ENCODE measurements at places on chromosomes 1 and 21.

DNA sequence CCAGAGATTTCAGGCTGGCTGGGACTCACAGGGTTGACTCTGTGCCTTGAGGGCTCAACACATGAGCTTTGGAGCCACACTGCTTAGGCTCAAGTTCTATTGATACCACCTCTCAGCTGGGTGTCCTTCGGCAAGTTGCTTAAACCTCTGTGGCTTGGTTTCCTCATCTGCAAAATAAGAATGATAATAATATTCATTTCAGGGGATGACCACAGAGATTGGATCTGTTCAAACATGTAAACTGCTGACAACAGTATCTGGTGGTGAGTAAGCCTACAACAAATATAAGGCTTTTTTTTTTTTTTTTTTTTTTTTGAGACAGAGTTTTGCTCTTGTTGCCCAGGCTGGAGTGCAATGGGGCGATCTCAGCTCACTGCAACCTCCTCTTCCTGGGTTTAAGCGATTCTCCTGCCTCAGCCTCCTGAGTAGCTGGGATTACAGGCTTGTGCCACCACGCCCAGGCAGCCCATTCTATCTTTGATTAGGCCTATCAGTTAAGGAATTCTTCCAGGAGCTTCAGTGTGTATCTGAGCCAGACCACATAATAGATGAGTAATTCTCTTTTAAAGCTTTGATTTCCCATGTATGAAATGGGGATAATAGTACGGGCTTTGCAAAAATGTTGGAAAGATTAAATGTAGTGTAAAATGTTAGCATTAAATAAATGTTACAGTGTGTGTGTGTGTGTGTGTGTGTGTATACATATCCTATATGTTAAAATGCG lies 437.6 kb downstream of the PRDM2 start:
- no peak for DNase-seq

- no peak for DNase-seq
These were observed 157.2 kb downstream of the S1PR1 start for GRCh38 chr1:101394041-101394440.

- DNase-seq: peak; percentile 55
These were observed 119.0 kb downstream of the CNIH3 start for GRCh38 chr1:224735159-224735558.

- no peak for DNase-seq
These were observed 4.9 kb downstream of the SCNN1D start for GRCh38 chr1:1285102-1285571.

- DNase-seq: no peak
These were observed 13.7 kb downstream of the TLR5 start for GRCh38 chr1:223129229-223129901.

- no peak for DNase-seq
These were observed 111.4 kb upstream of the VANGL1 start for GRCh38 chr1:115530407-115530806.

DNA sequence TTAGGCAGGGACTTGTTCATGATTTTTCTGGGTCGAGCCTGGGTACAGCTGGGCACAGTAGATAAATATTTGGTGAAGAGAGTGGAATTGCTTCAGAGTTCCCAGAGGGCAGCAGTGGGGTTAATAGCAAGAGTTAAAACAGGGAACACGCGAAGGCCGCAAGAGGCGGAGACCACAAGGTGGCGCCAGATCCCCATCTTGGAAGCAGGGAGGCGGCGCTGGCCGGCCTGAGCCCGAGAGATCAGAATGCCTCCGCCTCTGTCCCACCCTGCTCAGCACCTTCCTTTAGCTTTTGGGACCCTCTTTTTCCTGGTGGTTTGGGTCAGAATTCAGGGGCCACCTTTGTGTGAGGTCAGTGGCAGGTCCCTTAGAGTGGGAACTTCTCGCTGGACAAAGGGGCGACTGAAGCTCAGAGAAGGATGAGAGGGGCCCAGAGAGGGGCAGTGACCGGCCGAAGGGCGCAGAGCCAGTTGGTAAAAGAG lies 6.5 kb upstream of the PADI2 start:
- DNase-seq: no peak

- DNase-seq: no peak
These were observed 55.0 kb upstream of the PAX7 start for GRCh38 chr1:18575620-18576019.

GRCh38 chr1:78170859-78171258 lies 125.1 kb downstream of the GIPC2 start:
- DNase-seq: no peak

DNA sequence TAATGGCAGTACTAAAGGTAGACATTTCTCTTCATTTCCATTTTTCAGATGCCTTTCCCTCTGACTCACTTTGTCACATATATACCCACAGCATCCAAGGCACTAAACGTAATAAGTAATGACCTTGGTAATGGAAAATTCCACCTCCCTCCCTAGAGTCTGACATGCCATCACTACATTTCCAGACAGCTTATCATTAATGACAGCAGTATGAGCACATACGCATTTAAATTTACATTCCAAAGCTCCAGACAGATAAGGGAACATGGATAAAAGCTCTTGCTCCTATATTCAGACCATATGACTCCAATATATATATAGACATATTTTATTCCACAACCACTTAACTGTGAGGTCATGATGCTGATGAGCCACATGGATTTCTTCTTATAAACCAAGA lies 191.7 kb upstream of the GORAB start:
- DNase-seq: no peak

DNA sequence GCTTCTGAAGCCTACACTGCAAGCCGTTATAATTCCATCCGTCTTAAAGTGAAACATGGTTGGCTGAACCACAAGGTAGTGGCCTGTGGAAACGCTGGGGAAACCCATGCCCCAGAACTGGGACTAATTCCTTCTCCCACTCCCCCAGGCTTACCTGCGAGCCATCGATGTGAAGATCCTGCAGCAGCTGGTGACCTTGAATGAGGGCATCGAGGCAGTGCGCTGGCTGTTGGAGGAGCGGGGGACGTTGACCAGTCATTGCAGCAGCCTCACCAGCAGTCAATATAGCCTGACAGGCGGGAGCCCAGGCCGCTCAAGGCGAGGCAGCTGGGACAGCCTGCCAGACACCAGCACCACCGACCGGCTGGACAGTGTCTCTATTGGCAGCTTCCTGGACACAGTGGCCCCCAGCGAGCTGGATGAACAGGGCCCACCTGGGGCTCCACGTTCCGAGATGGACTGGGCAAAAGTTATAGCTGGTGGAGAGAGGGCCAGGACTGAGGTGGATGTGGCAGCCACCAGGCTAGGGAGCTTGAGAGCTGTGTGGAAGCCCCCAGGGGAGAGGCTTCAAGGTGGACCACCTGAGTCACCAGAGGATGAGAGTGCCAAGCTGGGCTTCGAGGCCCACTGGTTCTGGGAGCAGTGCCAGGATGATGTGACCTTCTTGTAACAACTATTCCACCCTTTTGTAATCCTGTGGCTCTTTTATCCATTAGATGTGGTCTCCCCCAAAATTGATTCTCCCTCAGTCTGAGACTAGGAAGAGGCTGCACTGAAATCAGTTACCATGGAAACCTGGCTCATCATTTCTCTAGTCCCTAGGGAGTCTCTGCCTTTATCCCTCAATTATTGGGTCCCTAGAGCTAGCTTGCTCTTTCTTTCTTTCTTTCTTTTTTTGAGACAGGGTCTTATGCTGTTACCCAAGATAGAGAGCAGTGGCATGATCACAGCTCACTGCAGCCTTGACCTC lies 16.7 kb downstream of the LURAP1 start:
- no peak for DNase-seq

- no peak for DNase-seq
These were observed 15.5 kb upstream of the GFI1 start for GRCh38 chr1:92502247-92502646.

GRCh38 chr1:5110508-5110907 lies 456.1 kb downstream of the AJAP1 start:
- no peak for DNase-seq

DNA sequence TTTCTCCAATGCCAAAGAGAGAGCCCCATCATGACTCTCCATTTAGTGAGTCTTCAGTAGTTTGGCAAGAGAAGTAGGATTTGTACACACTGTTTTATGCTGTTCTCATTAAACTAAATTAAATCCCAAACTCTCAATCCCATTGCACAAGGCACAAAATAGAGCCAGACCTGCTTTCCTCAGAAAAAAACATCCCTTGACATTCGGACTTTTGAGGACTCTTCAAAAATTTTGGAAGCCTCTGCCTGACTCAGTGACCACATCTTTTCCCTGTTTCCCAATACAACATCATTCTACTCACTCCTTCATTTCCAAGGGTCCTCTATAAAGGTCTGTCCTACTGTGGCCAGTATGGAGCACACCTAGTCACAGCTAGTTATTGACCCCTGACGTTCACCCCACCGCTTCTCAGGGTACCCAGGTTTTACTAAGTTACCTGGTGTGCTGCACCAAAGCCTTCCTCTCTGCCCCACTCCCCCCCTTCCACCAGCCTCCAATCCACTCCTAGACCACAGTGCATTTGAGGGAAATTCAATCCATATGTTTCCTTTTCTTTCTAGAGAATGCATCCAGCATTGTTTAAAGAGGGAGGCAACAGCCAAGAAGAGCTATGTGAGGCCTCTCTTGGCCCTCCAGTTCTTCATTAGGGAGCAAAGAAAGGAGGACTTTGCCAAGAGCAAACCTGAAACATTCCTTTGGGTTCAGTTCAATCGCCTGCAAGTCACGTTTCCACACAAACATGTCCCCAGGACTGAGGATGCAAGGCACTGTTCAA lies 428.7 kb downstream of the PLPP3 start:
- DNase-seq: no peak

GRCh38 chr1:27936370-27936769 lies 1.6 kb downstream of the SMPDL3B start:
- no peak for DNase-seq

DNA sequence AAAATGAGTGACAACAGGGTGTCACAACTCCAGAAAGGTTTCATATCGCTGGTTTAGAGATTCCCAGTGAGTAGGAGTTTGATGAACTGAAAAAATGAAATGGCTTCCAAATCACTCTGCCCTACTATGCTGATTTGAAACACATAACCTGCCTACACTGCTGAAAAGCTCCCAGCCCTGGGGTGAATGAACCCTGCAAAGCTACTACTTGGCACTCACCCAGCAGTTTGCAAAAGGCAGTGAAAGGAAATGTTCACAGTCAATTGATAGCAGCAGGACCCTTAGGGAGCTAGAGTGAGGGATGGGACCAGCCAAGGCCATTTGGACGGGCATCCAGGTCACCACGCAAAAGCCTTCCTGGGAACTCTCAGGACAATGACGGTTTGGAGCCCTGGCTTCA lies 44.4 kb upstream of the SRP9 start:
- DNase-seq: no peak

- DNase-seq: no peak
These were observed 190.6 kb upstream of the SAMSN1 start for GRCh38 chr21:14736672-14737071.

- DNase-seq: no peak
These were observed 17.1 kb upstream of the PINK1 start for GRCh38 chr1:20615946-20616846.

DNA sequence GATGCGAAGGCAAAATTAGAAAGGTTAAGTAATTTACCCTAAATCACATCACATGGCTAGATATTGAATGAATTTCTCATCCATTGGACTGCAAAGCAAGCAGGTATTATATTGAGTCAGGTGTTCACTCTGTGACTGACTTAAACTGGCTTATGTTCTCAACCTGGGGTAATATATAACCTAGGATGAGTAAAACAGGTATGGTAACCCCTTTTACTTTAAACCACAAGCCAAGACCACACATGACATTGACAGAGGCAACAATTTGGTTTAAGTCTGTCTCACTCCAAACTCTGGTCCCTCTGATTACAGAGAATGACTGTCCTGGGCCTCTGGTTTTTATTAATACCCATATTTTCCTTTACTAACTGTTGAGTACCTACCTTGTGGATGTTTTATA lies 33.3 kb downstream of the MAEL start:
- no peak for DNase-seq

DNA sequence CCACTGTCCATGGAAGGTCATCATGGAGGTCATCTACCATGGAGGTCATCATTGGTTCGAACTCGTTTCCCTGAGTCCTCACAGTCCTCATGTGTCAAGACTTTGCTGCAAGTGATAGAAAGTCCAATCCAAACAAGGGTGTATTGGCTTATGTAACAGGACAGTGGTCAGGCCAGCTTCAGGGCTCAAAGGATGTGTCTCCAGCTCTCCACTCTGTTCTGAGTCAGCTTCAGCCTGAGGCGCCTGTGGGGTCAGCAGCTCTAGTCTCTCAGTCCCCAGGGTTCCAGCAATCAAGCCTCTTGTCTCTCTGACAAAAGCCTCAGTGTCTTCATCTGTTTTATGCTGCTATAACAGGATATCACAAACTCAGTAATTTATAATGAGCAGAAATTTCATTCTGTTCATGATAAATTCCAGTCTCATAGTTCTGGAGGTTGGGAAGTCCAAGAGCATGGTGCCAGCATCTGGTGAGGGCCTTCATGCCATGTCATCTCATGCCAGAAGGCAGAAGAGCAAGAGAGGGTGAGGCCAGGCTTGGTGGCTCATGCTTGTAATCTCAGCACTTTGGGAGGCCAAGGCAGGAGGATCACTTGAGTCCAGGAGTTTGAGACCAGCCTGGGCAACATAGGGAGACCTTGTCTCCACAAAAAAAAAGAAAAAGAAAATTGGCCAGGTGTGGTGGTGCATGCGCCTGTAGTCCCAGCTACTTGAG lies 19.5 kb downstream of the A3GALT2 start:
- DNase-seq: no peak

DNA sequence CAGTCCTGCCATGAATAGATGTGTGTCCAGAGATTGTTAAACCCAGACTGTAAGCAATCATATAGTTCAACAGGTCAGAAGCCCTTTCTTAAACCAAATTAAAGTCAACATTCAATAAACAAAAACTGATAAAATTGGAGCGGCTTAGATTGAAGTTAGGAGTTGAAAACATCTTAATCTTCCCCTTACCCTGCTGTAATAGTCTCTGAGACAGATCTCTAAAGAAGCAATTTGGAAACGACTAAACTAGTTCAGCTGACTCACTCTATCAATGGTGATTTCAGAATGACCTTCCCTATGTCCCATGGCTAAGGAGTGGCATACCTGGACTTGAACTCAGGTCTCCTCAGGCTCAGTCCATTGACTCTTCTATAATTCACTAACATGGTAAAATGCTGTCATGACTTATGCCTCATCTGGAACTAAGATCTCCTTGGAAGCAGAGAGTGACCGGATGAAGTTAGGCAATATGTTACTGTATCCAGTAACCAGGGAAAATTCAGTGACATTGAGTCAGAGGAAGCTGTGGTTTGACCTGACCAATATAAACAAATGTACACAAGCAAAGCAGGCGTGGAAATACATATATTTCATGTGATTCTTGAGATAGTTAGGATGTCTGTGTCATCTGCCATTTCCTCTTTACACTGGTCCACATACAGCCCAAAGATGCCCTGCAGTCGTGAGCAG lies 30.1 kb downstream of the SGIP1 start:
- no peak for DNase-seq

DNA sequence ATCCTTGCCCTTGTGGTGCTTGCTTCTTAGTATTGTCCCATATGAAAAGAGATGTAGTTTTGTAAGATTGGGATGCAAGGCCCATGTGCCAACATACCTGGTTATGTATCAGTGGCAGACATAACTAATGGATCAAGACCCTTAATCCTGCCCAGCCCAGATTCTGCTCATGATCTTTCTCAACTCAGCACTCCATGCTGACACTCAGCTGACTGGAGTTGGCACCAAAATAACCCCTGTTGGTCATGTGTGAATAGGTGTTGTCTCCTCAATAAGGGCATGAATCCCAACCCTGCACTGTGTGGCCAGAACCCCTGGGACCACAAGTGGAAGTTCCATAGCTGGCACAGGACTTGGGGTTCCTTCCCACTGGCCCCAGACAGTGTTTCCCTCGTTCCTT lies 13.9 kb upstream of the CNR2 start:
- DNase-seq: no peak

Data from GM12878 (cell line).